Heart left ventricle (tissue), 16 donors: ENCODE measurements at places on chromosomes 4 and X. TPM values are rescaled to one million over a fixed set of nuclear protein-coding genes. Genes with fewer than 3 reads are reported as not detected.

SSX3 gene
- total RNA-seq: not detected

NLGN3 gene
- 0.19 TPM for total RNA-seq

TMPRSS11E gene
- total RNA-seq: not detected

DDX53 gene
- not detected for total RNA-seq

TMEM31 gene
- not detected for total RNA-seq

SLC34A2 gene
- not detected for total RNA-seq

GAGE12J gene
- total RNA-seq: not detected

SEL1L3 gene
- 3.6 TPM for total RNA-seq

SUPT20HL1 gene
- total RNA-seq: not detected

ZCCHC18 gene
- total RNA-seq: not detected

GRCh38 chrX:107542500-107542899, 85.8 kb upstream of the PRPS1 start:
- no peak for DNase-seq

DNA sequence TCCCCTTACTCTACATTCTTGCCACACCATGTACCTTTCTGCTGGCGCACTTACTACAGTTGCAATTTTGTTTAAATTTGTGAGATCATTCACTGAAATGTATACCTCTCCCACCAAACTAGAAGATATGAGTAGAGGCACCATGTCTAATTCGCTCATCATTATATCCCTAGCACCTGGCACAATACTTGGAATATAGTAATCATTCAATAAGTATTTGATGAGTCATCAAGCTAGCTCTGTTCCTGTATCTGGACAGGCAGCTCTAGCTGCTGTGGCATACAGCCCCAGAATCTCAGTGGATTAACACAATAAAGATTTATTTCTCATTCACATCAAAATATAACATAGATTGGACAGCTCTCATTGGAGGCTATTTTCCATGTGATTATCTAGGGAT, 245.9 kb downstream of the IDS start:
- no peak for DNase-seq

DNA sequence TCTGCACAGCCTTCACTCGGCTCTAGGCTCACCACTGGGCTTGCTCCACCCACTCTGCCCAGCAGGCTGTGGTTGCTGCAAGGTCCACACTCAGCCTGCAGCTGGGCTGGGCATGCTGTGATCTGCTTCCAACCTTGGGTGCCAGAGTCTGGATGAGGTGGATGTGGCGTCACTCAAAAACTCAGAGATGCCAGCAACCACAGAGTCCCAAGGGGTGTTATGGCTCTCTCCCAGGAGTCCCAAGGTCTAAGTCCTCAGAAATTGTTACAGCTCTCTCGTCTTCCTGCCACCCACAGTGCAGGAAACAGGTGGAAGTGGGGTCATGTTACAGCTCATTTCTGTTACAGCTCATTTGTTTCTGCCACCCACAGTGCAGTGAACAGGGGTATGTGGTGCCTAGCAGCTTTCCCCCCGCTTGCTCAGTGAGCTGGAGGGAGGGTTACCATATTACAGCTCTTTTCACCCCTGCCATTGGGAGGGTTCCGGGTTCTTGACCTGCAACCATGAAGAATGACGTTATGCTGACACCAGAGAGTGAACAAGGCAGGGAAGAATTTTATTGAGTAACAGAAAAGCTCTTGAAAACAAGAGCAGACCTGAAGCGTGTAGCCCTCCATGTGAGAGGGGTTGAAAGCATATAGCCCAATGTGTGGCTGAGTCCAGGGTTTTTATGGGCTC, 893.9 kb downstream of the PCDH7 start:
- DNase-seq: no peak

GRCh38 chr4:94348666-94349065, 6.0 kb upstream of the HPGDS start:
- no peak for DNase-seq

- no peak for DNase-seq
Observed at GRCh38 chr4:4675641-4676040, 133.8 kb upstream of the STX18 start.

DNA sequence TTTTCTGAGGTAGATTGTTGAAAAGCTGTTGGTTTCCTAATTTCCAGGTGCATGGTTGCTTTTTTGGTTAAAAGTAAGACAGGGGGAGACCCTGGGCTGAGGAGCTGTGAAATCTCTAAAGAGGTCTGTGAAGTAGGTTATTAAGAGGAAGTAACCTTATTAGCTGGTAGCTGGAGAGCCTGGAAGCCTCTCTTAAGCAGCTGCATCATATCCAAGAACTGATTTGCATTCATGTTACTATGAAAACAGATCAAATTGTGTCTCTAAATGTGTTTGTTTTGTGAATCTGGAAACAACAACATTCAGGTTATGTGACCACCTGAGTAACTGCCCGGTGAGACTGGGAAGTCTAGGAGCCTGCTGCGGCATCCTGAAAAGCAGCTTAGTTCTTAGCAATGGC, 54.1 kb downstream of the ARHGAP10 start:
- no peak for DNase-seq

- no peak for DNase-seq
Observed at GRCh38 chr4:43163101-43163792, 270.7 kb downstream of the GRXCR1 start.

GRCh38 chr4:79178760-79179159, 147.1 kb downstream of the NAA11 start:
- DNase-seq: no peak

DNA sequence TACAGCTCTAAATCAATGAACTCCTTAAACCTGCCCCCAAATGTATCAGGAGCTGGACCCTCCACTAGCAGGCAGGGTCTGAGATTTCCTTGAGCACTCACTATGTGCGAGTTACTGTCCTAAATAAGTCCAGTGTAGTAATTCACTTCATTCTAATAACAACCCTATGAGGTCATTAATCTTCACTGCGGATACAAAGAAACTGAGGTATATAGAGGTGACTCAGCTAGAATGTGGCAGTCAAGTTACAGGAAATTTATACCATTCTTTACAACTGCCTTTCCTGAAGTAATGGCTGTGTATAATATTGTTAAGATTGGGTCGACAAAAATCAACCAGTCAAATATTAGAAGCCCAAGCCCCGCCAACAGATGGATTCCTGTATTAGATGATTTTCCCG, 473.9 kb upstream of the FTHL17 start:
- no peak for DNase-seq

DNA sequence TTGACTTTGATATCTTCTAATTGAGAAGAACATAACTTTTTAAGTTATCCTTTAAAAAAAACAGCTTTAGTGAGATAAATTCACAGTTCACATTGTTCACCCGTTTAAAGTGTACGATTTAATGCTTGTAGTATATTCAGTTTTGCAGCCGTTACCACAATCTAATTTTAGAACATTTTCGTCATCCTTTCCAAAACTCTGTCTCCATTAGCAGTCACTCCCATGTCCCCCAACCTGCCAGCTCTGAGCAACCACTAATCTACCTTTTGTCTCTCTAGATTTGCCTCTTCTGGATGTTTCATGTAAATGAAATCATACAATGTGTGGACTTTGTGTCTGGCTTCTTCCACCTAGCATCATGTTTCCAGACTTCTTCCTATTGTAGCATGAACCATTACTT, 38.6 kb downstream of the CLCN4 start:
- DNase-seq: no peak

DNA sequence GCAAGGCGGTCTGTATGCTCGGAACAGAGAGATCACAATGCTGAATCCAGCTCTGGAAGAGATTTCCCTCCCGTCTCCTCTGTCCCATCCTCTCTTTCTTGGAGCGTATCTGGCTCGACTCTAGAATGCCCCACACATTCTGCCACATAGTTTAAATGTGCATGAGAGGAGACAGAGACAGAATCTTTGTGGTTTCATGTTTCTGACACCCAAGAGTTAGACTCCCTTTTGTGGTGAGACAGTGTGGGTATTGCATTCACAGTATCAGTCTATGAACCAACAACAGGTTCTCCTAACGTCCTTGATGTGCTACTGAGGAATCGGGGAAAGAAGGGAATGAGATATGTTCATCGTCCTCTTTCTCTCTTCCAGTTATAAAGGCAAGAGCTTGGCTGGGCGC, 25.3 kb downstream of the FAM47E start:
- no peak for DNase-seq

DNA sequence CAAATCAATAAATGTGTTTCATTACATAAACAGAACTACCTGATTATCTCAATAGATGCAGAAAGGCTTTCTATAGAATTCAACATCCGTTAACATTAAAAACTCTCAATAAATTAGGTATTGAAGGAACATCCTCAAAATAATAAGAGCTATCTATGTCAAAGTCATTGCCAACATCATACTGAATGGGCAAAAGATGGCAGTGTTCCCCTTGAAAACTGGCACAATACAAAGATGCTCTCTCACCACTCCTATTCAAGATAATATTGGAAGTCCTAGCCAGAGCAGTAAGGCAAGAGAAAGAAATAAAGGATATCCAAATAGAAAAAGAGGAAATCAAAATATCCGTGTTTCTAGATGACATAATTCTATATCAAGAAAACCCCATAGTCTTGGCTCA, 466.4 kb downstream of the MAGEE1 start:
- DNase-seq: no peak

GRCh38 chr4:120520761-120521160, 401.8 kb downstream of the PRDM5 start:
- DNase-seq: no peak
